Stimulated activated CD8-positive, alpha-beta memory T cell treated with anti-CD3 and anti-CD28 coated beads, Interleukin-2, amount 100 ng/mL, for 1 hour (primary cell): ENCODE measurements at places on chromosomes 11 and 22.

DNA sequence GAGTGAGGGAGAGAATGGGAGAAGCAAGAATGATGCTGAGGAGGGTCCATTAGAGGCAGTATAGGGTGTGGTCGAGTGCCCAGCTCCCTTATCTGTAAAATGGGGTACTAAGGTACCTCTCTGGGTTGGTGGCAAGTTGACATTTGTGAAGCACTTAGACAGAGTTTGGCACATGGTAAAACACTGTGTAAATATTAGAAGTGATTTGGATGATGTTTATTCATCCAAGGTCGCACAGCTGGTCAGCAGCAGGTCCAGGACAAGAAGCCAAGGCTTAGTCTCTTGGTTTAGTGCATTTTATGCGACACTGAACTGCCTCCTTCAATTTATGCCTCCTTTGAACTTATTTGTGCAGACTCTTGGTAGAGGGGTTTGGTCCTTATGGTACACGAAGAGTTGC lies 19.4 kb downstream of the KREMEN1 start:
- DNase-seq: no peak

DNA sequence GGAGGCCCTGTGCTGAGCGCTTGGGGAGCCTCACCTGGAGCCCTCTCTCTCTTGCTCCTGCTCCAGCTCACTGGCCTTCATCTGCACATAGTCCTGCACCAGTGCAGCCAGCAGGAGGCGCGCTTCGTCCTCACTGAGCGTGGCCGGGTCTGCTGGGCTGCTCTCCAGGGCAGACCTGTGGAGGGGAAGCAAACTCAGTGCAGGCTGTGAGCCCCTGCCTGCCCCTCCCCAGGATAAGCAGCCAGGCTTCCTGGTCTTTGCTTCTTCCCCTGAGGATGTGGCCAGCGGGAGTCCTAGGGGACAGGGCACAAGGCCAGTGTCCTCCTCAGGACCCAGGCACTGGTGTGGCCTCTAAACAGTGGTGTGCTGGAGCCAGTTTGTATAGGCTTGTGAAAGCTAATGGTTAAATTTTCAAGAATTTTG lies 2.2 kb downstream of the CALCA start:
- DNase-seq: no peak

DNA sequence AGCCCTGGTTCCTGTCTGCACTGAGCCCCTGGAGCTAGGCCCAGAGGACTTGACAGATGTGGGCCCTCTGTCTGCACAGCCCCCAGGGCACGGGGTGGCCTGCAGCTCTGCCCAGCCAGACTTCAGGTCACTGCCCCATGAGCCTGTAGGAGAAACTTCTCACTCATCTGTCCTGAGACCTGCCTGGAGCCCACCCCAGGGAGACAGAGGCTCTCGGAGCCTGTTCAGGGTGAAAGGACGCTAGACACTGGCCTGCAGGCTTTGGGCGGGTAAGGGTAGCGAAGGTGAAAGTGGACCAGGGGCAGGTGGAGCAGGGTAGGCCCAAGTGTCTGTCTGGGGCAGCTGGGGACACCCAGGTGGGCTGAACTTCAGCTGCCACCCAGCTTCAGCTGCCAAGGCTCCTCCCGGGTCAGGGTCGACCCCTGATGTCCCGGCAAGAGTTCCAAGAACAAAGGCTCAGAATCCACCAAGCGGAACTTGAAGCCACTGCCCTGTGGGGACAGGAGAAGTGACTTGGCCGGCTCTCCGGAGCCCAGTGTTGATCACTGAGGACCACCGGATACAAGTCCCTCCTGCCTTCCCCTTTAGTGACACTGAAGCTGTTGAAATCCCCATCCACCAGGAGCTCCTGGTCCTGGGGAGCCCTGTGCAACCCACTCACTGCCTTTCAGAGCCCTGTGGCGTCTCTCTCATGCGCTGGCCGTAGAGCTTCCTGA lies 90.3 kb downstream of the KCNQ1 start:
- no peak for DNase-seq

- DNase-seq: no peak
Measured at GRCh38 chr11:72764503-72764902, 12.3 kb upstream of the ARAP1 start.

GRCh38 chr22:39254789-39255298 lies 10.1 kb upstream of the PDGFB start:
- no peak for DNase-seq

- no peak for DNase-seq
Measured at GRCh38 chr22:46547179-46547882, 9.9 kb upstream of the CELSR1 start.

DNA sequence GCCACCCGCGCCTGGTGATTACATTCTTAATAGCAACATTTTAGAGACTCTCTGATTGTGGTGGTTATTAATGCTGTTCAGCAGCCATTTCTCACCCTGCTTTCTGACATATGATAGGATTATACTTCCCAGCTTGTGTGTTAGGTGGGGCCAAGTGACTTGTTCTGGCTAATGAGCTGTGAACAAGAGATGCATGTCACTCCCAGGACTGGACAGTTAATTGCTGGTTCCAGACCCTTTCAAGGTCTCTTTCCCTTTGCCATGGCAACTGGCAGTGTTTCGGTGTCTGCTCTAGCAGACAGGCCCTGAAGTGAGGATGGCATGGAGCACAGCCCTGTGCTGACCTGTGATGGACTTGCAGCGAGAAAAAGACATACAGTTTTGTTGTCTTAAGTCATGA lies 8.9 kb upstream of the PTPRJ start:
- DNase-seq: no peak
